NCI-H1105 (cell line): ENCODE measurements at places on chromosomes 7 and 10.
A peak's percentile ranks its signal among the peaks of the same experiment; 100 is the strongest.

GRCh38 chr10:105675333-105675732 is 1034.2 kb downstream of the SORCS3 start:
- no peak for DNase-seq

DNA sequence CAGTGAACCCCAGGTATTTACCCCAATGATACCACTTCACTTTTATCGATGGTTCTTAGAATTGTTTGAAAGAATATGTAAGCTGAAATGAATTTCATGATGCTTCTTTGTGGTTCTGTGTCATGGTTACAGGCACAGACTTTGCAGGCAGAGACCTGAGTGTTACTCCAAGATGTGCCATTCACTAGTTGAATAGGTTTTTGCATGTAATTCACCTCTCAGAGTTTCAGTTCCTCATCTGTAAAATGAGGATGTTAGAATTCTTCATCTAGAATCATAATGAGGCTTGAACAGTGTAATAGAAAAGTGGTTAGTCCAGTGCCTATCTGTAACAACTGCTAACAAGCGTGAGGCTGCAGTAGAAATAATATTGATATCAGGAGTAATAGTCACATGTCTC is 54.6 kb downstream of the VSTM2A start:
- no peak for DNase-seq

- no peak for DNase-seq
Observed at GRCh38 chr7:66421830-66422475, 206.7 kb upstream of the KCTD7 start.

DNA sequence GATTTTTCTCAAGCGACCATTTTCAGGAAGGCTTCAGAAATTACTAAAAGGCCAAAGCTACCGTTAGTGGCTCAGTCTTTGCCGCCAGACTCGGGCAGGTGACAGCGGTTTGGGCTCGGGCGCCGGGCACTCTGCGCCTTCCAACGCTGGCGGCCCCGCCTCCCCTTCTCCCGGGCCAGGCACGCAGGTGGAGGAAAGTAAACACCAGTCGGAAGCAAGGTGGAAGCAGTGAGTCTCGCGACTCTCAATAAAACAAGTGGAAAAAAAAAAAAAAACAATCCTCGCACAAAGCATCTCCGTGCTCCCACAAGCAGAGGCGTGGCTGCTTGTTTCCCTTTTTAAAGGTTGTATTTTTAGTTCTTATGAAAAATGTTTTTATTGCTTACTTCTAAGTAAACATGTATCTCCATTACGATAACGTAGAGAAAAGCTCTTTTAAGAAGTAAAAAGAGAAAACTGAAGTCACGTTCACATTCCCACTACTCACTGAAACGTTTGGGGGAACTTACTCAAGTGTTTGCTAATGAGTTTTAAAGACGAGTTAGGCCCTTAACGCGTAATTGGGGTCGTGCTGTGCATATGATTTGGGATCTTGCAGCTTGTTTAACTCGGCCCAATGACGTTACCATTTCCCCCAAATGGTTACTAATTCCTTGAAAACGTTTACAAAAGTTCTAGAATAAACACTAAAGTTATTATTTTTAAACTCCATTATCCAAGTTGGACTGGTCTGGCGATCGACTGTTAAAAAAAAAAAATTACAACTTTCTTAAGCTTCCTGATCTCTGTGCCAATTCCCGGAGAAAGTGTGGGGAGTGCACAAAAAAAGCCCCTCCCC is 864 bp downstream of the CDCA7L start:
- peak; percentile 70 for DNase-seq

GRCh38 chr10:29253690-29254029 is 35.2 kb upstream of the LYZL1 start:
- no peak for DNase-seq

DNA sequence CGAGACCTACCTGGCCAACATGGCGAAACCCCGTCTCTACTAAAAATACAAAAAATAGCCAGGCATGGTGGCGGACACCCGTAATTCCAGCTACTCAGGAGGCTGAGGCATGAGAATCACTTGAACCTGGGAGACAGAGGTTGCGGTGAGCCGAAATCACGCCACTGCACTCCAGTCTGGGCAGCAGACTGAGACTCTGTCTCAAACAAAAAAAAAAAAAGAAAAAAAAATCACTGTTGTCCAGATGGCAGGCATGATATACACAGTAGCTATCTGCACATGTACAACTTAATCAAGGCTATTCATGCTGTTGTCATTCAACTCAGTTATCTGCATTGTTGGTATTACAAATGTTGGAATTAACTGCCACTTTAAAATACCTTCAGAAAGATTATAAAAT is 55.3 kb downstream of the BRAF start:
- no peak for DNase-seq

DNA sequence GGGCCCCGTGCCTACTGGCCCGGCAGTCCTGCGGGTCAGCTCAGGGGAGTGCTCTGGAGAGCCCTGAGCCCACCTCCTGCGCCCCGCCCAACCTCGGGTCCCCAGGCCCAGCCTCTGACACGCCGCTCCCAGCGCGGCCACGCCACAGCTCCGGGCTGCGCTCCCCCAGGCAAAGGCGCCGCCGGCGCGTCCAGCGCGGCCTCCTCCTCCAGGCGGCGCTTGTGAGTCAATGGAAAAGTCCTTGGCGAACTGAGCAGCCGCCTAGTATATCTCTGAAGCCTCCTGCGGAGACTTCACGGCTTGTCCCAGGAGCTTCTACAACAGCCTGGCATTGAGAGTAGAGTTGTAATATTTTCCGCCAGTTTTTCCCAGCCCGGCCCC is 29.5 kb upstream of the BMS1 start:
- peak; percentile 21 for DNase-seq

DNA sequence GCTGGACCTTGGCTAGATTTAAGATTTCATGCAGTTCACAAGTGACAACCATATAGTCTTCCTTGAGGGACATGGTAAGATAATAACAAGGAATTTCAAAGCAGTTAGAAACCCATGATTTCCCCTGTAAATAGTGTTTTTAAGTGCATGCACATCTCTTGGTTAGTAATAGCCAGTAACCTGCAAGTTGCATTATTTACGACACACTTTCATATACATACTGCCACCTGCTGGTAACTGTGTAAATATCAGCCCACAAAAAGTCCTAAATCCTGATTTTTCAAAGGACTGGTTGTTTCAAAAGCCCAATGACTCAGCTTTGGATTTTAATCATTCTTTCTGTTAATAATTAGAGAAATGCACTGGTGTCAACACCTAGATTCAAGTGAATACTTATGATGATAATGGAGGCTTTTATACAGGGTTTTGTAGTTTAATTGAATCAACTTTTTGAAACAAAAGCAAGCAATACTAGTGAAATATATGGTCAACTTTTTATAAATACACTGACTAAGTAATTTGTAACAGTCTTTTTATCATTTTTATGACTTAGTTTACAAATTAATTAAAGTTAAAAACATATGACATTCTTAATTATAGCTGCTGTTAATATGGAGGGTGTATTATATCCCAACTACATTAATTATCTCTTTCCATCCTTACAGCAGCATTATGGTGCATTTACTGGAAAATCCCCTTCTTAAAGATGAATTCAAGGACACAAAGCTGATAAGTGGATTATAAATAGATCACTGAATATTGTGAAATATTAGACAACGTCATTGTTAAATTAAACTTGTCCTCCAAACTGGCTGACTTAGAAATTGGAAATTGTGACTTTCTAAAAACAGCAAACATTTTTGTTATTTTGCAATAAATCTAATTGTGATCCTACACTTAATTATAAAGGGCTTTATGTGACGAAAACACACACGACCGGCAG is 367.7 kb upstream of the SEMA3D start:
- DNase-seq, result peak; percentile 32

- no peak for DNase-seq
Observed at GRCh38 chr10:132243141-132243540, 56.4 kb downstream of the DPYSL4 start.

DNA sequence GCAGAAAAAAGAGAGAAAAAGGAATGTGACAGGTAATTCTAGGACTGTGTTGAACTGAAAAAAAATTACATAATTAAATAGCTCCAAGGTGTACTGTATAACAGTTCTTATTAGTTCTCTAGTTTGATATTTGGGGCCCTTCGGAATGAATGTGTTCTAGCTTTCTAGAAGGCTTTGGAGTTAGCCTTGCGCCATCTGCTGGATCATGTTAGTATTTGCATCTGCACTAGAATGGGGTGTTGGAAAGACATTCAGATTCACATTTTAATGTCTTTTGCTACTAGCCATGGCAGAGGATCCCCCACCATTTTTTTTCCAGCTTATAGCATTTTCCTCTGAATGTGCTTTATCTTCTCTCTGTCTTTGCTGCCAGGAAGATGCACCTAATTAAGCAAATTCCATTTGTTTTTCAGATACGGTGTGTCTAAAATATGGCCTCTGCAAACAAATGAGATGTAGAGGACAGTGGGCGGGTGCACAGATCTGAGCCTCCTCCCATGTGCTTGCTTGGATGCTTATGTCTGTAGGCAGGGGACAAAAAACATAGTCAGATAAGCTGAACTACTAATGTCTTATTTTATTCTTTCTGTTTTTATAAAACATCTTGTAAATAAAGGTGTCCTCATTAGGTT is 238.5 kb downstream of the PHF14 start:
- DNase-seq, result peak; percentile 68

DNA sequence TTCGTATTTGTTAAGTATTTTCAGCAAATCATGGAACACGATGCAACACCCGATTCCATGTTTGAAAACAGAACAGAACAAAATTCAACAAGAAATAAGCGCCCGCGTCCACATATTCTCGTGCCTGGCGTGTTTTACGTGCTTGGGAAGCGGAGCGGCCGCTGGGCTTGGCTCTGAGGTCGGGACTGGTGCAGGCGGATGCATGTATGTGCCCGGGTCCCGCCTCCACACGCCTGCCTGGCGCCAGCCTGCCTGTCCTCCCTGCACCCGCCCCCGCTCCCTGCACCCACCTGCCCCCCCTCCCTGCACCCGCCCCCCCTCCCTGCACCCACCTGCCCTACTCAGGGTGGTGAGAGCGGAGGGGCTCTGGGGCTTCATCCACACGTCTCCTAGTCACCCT is 454.5 kb downstream of the DNAJB6 start:
- DNase-seq, result no peak

GRCh38 chr10:114691442-114691941 is 33.4 kb upstream of the ABLIM1 start:
- DNase-seq, result no peak

DNA sequence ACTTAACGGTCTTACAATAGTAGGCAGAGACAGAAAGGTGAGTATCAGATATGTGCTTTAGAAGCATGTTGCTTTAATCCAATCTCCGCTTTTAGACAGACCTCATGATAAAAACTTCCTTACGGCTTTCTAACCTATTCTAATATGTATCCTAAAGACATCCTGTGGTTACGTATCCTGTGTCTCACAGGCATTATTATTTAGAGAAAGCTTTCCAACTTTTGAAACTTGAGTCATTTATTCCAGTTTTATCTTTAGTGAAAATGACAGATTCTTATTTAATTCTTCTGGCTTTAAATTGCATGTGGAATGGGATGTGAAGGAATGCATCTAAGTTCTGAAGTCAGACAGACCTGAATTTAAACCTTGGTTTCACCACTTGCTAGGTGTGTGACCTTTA is 118.9 kb downstream of the OTUD1 start:
- DNase-seq, result no peak

- DNase-seq, result peak; percentile 11
Observed at GRCh38 chr7:4682621-4683042, 537 bp downstream of the FOXK1 start.

- DNase-seq, result no peak
Observed at GRCh38 chr7:105060437-105060836, 46.4 kb downstream of the KMT2E start.

DNA sequence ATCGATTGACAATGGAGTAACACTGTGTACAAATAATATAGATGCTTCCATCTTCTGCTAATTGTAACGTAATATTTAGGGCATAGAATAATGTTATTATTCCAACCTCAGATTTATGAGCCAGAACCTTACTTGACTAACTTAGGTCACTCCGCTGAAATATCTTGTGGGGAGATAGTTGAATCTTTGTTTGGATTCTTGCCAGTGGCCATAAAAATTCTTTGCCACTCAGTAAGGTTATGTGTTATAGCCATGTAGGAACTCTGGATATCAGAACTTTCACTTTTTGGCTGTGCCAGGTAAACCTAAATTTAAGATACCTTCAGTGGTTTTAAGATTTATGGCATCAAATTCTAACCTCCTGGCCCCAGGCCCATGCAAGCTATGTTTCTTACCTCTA is 197.6 kb downstream of the WDR11 start:
- no peak for DNase-seq

DNA sequence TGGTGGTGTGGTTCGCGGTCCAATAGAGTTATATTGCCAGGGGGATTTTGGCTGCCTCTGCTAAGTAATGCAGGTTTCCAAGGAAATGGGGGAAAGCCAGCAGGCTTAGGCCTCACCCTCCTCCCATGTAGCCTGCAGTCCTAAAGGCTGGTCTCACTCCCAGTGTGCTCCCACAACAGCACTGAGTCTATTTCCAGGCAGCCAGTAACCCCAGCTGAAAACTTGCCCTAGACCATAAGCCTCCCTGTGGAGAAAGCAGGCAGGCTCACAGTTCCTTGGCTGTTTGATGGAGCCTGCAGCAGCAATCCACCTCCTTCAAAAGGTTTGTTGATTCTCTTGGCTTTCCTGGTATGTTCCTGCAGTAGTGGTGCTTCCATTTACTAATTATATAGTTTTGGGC is 220.0 kb upstream of the ZNF804B start:
- DNase-seq, result no peak

GRCh38 chr7:16913643-16914042 is 31.9 kb upstream of the AGR3 start:
- DNase-seq, result no peak

DNA sequence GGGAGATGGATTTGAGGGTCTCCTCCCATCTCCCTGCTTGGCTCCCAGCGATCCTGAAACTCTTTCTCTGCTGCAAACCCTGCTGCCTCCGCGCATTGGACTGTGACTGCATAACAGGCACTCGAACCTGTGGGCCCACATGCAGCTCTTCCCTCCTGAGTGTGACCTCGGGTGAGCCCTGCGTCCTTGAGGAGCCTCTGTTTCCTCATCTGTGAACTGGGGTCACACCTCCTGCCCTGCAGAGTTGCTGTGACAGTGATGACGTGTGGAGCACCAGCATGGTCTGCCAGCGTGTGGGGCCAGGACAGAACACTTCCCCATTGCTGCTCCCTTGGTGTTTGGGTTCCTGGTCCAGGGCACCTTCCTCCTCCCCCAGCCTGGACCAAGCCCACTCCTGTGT is 46.9 kb upstream of the PSMG3 start:
- no peak for DNase-seq

- DNase-seq, result no peak
Observed at GRCh38 chr7:27942711-27943110, 202.7 kb downstream of the TAX1BP1 start.
